Stimulated activated CD8-positive, alpha-beta memory T cell treated with anti-CD3 and anti-CD28 coated beads, Interleukin-15, amount 100 ng/mL, for 48 hours (primary cell): ENCODE measurements at places on chromosomes 7 and 10.

- no peak for DNase-seq
Observed at GRCh38 chr7:16420329-16420648, 1.0 kb downstream of the CRPPA start.

- DNase-seq: no peak
Observed at GRCh38 chr10:79161557-79161956, 92.8 kb downstream of the ZMIZ1 start.

DNA sequence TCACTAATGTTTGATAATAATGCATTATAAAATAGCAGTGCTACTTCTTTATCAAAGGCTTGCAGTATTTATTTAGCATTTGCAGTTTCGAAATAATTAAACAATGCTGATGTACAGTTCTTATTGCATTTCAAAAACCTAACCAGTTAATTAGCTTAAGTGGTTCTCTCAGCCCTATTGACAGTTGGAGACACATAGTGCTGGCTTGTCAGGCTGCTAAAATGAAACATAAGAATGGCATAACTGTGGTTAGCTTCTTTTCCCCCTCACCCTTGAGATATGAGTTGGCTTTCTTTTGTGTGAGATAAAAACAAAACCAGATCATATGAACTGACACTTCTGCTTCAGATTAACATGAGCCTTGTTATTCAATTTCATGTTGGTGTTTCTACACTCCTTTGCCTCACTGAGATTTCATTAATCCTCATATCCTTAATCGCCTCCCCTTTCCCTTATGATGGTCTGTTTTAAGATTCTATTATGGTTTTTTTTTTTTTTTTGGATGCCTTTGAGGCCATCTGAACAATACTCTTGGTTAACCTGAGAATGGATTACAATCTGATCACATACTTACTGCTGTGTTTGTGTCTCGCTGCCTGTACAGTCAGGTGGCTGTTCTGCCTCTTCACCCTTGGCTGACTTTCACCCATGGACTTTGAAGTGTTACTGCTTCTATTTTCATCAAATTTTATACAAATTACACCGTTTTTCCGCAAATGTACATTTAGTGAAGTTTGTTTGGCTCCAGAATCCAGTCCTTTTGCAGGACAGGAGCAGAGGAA, 108.0 kb downstream of the SDK1 start:
- DNase-seq: no peak

DNA sequence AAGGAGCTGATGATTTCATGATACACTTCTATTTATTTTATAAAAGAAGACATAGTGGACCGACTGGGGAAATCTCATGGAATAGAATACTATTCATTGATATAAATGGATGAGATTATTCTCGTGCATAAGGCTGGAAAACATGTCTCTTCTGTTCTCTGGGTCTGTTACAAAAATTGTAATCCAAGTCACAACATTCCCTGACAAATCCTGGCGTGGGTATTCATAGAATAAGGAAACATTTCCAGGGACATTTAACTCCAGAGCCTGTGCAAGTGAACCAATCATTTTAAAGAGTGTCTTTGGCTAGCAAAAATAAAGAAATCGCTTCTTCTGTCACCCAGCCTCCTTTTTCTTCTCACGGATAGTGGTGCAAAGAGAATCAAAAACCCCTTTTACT, 1148.5 kb upstream of the AUTS2 start:
- no peak for DNase-seq

GRCh38 chr10:6239213-6239991, 36.7 kb downstream of the PFKFB3 start:
- peak; percentile 57 for DNase-seq

- DNase-seq: no peak
Observed at GRCh38 chr10:6928586-6928985, 348.5 kb upstream of the PRKCQ start.

- DNase-seq: no peak
Observed at GRCh38 chr7:78185149-78185745, 386.7 kb downstream of the PHTF2 start.

DNA sequence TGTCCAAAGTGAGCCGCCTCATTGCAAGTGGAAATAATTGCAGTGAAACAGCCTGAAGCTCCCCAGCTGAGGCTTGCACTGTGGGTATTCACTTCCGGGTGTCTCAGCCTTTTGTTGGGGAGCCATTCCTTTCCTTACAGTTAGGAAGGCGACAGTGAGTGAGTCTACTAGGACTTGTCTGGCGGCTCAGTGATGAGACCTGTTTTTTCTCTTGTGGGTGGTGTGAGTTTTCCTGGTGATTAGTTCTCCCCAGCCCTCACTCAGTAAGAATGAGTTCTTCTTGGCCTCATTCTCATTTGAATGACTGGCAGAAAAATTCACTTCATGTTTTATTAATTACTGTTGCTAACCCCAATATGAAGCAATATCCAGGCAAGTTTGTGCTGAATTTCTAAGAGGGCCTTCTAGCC, 2.6 kb downstream of the PGAM1 start:
- no peak for DNase-seq
